ENCODE measurements at places on chromosomes 6 and 20.

- no peak for DNase-seq
Observed at GRCh38 chr6:15150207-15150606, 95.7 kb upstream of the JARID2 start.

DNA sequence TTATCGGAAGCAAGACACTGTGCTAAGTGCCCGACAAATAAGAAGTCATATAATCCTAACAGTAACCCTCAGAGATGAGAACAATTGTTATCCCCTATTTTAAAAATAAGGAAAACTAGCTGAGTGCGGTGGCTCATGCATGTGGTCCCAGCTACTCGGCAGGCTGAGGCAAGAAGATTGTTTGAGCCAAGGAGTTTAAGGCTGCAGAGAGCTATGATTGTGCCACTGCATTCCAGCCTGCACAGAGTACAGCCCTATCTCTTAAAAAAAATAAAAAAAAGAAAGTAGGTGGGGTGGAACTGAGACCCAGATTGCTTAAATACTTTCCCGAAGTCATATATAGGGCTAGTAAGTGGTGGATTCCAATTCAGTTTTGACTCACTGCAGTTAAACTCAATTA lies 84.7 kb downstream of the UST start:
- DNase-seq, result no peak

DNA sequence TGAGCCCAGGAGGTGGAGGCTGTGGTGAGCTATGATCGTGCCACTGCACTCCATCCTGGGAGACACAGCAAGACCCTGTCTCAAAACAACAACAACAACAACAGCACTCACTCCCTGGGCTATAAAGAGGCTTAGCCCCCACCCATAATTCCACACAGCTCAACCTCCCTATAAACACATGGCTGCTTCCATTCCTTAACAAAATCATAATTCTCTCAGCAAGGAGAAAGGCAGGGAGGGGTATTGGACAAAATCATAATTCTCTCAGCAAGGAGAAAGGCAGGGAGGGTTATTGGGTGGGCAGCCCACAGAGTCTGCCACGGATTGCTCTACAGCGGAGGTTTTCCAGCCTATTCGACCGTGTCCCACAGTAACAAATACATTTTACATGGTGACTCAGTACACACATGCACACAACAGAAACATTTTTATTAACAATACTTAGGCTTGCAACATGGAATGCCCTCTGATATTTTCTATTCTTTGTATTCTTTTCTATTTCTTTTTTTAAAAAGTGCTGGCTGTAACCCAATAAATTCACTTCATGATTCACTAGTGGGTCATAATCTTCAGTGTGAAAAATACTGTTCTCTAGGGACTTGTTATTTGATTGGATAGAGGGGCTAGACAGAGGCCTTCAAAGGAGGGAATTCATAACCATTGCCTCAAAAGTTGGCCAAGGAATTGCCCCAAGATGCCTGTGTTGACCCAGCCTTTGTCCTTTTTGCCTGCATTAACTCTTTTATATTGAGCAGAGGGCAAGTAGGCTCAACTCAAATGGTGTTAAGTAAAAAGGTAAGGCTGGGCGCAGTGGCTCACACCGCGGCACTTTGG lies 50.6 kb upstream of the ZMYND8 start:
- no peak for DNase-seq

GRCh38 chr6:141824350-141824749 lies 308.4 kb upstream of the GJE1 start:
- no peak for DNase-seq

DNA sequence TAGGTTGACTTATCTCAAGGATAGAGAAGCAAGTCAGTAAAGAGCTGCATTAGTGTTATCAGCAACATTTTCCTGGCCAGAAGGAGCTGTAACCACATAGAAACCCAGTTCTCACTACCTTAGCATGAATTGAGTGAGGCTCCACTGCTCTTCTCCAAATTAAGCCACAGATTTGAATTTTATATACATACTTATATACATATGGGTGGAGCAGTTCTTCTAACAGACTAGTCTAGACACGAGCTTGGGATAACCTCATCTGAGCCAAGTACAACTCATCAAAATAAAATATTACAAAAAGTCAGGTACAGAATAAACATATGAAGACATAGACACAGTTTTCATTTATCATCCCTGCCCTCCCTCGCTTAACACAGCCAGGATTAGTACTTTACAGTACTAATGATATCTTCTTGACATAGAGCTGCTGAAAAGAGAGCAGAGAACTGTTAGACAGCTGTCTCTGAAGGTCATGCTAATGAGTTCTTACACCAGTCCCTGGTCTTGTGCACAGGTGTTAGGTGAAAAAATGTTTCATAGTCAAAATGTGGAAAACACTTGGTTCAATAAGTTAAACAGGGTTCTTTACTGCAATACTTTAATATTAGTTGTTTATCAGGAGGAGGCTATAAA lies 147.4 kb upstream of the HTR1E start:
- no peak for DNase-seq

DNA sequence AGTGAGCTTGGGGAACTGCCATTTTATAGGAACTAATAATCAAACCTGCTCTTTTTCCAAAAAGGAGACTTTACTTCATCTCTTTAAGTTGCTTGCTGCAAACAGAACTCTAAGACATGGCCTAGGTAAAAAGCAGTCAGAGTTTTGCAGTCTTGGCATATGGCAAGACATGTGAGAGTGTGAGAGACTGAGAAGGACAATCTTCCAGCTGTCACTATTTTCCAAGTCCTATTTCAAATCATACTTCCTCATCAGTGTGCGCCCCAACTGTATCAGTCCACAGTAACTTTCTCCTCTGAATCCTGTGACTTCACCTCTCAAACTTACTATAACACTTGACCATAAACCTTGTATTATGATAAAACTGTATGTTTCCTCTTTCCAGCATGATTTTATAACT lies 10.4 kb downstream of the CALHM6 start:
- DNase-seq, result no peak

- no peak for DNase-seq
Observed at GRCh38 chr6:113723182-113723581, 134.0 kb upstream of the MARCKS start.

- no peak for DNase-seq
Observed at GRCh38 chr6:11606332-11606731, 68.8 kb downstream of the TMEM170B start.

Data from left forelimb (tissue), 1 donor.